ENCODE measurements at places on chromosomes 1 and 21.

GRCh38 chr1:204143276-204144041 is 8.4 kb downstream of the ETNK2 start:
- no peak for DNase-seq

DNA sequence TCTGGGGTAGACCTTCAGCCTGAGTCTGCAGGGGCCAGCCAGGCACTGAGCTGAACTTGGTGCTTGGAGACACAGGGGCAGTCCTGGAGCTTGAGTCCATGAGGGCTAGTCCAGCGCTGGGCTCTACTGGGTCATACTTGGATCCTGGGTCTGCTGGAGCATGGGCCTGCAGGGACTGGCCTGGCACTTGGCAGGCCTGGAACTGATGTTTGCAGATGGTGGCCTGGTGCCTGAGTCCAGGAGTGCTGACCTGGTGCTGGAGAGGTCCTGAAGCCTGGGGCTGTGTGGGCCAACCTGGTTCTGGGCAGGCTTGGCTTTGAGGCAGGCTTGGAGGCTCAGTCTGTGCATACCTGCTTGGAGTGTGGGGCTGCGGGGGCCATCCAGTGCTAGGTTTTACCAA is 143.4 kb upstream of the DSCAM start:
- DNase-seq = no peak

DNA sequence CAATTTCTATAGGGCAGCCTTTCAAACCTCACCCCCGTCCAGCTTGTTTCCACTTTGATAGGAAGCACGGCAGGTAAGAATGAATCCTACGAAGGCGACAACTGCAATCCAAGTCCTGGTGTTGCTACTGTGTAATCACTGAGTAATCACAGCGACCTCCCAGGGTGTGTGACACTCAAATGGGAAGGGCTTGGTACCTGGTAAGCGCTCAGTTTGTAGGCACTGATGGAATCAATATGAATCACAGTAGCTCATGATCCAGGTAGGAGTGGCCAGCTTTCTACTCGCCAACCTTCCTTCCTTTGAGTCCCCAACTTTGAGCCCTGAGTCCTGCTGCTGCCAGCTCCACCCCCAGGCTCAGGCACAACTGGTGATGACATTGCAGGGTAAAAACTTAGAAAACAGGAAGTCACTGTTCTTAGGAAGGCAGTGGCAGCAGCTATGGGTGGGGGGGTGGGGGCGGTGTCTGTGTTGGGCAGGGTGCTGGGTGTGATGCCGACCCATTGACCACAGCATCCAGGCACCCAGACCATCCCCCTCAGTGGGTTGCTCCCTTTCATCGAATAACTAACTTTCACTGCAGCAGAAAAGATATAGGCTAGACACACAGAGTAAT is 70.7 kb downstream of the CD247 start:
- DNase-seq = peak; percentile 5

- no peak for DNase-seq
Observed at GRCh38 chr1:106980121-106980520, 76.4 kb upstream of the PRMT6 start.

DNA sequence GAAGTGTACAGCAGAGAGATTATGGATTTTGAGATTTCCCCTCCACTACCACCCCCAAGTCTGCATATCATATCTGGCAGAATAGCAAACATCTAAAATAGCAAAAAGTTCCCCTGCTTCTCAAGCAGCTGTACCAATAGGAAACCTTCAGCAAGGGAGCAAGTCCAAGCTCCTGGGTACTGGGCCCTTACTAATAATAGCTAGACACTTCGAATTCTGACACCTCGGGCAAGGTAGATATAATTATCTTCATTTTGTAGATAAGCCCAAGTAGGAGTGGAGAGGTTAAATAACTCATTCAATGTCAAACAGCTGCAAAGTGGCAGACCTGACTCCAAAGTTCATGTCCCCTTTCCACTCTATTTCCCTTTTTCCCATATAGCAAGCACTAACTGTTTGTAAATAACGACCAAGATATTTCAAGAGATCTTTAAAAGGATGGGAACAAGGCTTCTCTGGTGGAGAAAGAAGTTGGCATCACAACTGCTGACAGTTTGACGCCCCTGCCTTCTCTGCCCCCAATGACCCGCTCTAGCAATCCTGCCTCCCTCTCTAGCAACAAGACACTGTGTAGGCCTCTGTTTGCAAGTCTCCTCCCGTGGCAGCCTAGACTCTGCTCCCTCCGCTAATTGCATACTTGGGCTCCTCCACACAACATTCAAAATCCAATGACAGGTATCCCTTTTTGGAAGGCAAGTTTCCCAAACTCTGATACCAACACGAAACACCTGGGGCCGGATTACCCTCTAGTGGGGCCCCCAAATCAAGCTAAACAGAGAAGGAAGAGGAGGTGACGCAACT is 18.7 kb upstream of the ADAR start:
- DNase-seq = no peak

- no peak for DNase-seq
Observed at GRCh38 chr1:19759740-19760089, 40.0 kb downstream of the TMCO4 start.

- DNase-seq = no peak
Observed at GRCh38 chr1:85388416-85388815, 76.5 kb downstream of the DDAH1 start.
